ENCODE measurements at places on chromosomes 4 and X.

DNA sequence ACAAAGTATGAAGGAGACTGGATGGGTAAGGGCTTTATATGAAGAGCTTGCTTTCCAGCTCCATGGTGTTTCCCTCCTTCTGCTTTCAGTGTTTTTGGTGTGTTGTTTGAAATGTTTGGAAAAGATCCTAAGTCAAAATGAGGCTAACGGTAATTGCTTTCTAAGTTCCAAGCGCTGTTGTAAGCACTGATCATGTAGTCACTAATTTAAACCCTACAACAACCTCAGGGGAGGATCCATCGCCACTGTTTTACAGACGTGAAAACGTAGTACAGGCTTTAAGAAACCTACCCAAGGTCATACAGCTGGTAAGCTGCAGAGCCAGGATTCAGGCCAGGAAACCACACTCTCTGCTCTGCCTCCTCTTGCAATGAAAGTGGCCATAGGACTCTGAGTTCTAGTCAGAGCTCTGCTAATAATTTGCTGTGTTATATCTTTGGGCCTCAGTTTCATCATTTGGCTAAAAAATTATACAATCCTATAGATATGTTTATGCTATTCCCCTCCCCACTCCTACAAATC lies 102.9 kb upstream of the PGRMC2 start:
- DNase-seq = no peak

DNA sequence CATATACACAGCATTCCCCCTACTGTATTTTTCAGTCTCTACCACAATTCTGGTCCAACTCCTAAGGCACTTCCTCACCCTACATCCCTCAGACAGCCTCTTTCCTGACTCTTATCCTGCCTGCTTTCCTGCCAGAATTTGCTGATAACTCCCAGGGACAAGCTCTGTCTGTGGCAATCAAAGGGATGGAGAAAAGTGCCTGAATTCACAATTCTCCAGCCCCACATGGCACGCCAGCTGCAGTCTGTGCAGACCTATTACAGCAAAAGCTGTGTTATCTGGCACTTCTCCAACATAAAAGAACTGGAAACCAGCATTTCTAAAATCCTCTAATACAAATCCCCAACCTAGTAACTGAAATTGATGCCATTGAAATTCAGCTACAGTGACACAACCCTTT lies 404.8 kb downstream of the KLHL13 start:
- DNase-seq = no peak

- peak; percentile 7 for DNase-seq
Measured at GRCh38 chrX:132094164-132094563, 33.7 kb downstream of the FRMD7 start.

GRCh38 chrX:47927212-47927611 lies 76.6 kb downstream of the ZNF182 start:
- DNase-seq = no peak

DNA sequence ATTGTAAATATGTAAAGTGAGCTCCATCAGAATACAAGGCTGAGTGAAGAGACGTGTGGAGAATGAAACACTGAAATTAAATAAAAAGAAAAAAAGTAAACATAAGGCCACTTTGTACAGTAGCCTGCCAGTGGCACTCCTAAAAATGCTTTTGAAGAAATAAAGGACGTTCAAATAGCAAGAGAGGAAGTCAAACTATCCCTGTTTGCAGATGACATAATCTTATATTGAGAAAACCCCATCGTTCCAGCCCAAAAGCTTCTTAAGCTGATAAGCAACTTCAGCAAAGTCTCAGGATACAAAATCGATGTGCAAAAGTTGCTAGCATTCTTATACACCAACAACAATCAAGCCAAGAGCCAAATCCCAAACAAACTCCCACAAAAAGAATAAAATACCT lies 24.2 kb downstream of the RASSF6 start:
- DNase-seq = no peak

GRCh38 chr4:103086551-103086950 lies 10.0 kb upstream of the SLC9B2 start:
- no peak for DNase-seq

DNA sequence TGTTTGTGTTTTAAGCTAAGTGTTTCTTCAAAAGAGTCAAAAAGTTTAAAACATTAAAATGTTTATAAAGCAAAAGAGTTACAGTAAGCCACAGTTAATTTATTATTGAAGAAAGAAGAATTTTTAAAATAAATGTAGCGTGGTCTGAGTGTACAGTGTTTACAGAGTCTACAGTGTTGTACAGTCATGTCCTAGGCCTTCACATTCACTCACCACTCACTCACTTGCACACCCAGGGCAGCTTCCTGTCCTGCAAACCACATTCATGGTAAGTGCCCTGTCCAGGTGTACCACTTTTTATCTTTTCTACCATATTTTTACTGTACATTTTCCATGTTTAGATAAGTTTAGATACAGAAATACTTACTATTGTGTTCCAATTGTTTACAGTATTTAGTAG lies 239.7 kb upstream of the AGA start:
- no peak for DNase-seq

- no peak for DNase-seq
Measured at GRCh38 chr4:155241225-155241624, 32.8 kb downstream of the NPY2R start.

DNA sequence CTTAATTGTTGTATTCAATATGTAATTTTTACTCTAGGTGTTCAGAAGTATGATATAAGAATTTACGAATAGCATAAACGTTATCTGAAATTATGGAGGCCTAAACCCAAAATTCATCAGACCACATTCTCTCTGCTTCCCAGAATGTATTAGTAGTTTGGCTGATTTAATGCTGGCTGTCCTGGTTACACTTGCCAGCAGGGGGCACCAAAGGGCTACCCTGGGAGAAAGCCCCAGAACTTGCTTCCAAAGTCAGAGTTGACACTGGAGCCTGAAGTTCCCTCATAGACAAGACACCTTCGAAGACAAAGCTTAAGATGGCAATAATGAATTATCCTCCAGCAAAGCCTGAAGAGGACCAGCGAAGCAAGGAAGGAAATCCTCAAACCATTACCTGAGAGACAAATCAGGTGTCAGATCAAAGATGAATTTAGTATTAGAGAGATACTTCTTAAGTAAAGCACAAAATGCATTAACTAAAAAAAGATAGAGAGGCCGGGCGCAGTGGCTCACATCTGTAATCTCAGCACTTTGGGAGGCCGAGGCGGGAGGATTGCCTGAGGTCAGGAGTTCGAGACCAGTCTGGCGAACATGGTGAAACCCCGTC lies 11.3 kb upstream of the ANOS1 start:
- DNase-seq = peak; percentile 62

DNA sequence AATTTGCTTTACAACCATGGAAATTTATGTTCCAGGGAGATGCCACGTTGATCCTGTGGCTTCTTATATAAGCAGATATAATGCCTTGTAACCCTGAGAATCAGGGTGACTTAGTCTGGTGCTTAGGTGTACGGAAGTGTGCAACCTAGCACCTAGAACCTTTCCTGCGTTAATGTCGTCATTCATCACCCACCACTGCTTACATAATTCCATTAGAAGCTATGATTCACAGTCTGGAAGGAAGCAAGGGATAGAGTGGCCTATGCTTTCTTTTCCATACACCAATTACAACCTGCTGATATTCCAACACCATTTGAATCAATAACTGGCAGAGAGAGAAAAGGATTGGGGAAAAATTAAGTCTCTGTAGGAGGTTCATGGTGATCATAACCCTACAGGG lies 17.3 kb upstream of the CXCL8 start:
- DNase-seq = no peak

- DNase-seq = peak; percentile 54
Measured at GRCh38 chr4:119130365-119131065, 5.1 kb upstream of the MYOZ2 start.

GRCh38 chr4:121330180-121330665 lies 50.6 kb downstream of the QRFPR start:
- DNase-seq = no peak

DNA sequence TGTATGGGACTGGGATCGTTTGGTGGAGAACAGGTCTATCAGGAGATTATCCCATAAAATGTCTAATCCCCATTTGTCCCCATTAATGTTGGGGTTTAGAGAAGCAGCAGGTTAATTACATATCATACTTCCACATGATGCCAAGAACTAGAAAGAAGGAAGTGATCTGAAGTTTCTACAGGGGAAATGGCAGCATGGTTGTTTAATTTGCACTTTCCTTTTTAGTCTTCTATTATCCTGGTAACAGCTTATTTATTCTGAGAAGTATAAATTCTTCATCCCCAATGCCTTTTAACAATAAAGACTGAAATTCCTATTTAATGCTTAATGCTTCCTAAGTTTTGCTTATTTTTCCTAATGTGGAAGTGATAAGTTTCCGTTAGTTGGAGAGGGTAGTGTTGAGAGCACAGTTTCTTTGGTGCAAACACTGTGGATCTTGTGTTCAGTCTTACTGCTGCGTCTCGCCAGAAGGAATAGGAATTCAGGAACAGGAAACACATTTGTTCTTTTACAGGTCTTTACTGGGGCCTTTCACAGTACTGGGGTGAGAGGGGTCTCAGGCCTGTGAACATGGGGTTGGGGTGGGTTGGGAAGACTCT lies 59.5 kb upstream of the TADA2B start:
- DNase-seq = no peak

DNA sequence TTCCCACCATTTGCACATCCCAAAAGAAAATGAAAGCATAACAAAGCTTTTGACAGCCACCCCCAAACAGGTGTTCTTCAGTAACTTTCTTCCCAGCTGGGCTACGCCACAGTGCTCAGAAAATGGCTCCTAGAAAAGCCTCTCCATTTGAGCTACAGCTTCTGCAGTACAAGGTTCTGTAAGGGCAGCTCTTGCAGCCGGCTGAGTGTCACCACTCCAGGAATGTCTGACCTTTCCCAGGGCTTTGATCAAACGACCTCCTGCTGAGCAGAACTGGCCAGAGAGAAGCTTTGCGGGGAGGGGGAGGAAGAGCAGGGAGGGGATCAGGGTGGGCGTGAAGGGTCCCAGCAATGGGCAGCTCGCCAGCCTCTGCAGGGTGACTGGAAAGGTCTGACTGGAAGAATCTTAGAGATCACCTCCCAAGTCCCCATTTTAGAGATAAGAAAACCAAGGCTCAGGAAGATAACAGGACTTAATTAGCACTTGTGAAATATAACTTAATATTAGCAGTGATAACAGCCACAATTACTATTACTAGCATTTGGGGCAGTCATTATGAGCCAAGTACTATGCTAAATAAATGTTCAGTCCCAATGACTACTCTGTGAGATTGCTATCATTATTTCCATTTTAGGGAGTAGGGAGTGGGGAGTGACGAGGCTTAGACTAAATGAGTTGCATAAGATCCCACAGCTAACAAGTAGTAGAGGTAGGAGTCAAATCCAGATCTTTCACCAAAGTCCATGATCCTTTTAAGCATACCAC lies 51.1 kb downstream of the LEF1 start:
- no peak for DNase-seq

GRCh38 chr4:37441231-37442061 lies 196.9 kb downstream of the NWD2 start:
- no peak for DNase-seq

DNA sequence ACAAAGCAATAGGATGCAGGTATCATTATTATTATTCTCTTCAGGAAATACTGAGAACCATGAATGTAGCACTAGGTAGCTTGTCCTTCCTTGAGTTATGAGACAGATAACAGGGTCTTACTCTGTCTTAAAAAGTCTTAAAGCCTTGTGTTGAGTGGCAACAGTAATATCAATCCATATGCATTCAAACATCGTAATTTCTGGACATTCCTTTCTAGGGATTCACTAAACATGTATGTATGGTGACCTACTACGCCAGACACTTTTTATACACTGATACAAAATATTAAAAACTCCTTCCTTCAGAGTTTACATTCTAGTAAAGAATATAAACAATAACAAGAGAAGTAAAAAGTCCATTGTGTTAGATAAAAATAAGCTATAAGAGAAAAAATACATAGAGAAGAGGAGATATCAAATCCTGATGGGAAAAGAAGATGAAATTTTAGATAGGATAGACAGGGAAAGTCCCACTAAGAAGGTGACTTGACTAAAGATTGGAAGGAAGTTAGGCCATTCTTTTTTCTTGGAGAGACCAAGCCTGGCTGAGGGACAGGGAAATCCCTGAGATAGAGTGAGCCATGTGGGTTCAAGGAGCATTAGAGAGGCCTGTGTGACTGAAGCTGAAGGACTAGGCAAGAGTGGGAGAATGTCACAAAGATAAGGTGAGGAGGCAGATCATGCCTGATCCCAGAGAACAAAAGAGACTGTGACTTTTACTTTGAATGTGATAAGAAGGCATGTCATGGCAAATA lies 5.0 kb upstream of the DDX60L start:
- DNase-seq = no peak

- no peak for DNase-seq
Measured at GRCh38 chr4:15293711-15294110, 134.1 kb upstream of the C1QTNF7 start.

GRCh38 chrX:101658661-101659491 lies 774 bp downstream of the ARMCX2 start:
- DNase-seq = peak; percentile 79

Measured in AG08395 (cell line).